ENCODE measurements at places on chromosomes 16 and 17.

- no peak for DNase-seq
These were observed 40.8 kb downstream of the AKAP1 start for GRCh38 chr17:57125866-57126265.

GRCh38 chr17:45828582-45829133 lies 16.0 kb upstream of the SPPL2C start:
- DNase-seq = no peak

- no peak for DNase-seq
These were observed 66.7 kb downstream of the CCDC182 start for GRCh38 chr17:57678393-57678792.

DNA sequence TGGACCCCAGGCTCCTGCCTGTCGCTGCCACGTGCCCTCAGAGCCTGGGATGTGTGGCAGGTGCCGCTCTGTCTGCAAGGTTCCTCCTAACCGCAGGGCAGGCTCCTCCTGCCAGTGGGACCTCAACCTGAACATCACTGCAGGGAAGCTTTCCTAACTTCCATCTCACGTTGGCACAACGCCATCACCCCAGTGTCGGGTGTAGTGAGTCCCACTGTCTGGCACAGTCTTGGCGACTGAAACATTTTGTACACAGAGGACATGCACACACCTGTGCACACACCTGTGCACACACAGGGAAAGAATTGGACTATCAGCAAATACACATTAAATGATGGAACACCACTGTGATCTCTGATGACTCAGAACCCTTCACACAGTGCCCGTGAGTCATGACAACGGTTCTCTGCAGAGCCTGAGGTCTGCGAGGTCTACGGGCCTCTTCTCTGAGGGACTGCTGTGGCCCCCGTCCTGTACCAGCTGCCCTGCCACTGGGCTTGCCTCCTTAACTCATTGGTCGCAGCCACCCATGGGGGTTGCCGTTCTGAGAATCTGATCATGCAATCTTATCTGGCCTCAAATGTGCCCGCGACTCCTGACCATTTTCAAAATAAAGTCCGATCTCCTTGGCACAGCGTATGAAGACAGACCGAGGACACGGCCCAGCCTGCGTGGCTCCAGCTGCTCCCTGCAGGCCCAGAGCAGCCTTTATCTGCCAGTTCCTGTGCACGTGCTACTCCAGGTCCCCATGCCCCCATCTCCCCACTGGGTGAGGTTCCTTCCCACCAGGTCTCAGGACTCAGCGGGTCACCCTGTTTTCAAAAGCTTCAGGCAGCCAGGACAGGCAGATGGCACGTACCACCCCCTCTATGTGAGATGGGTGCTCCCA lies 7.6 kb downstream of the CCDC57 start:
- DNase-seq = no peak

DNA sequence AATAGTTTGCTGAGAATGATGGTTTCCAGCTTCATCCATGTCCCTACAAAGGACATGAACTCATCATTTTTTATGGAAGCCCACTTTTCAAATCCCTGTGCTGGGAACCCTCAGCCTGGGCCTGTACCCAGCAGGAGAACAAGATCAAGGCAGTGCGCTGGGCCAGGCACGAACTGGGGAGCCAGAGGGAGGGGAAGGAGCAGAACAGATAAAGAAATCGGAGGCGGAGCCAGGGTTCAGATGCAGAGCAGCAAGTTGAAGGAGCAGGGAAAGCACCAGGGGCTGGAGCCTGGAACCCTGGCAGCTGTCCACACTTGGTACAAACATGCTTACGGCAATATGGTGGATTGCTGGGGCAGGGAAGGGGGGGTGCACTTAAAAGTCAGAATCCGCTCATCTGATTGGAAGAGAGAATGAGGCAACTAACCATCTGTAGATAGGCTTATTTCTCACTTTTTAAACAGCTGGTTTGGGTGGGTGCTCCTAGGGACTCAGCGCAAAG lies 107.5 kb downstream of the NOG start:
- DNase-seq = no peak

GRCh38 chr16:31080035-31080629 lies 5.9 kb downstream of the ZNF646 start:
- no peak for DNase-seq

DNA sequence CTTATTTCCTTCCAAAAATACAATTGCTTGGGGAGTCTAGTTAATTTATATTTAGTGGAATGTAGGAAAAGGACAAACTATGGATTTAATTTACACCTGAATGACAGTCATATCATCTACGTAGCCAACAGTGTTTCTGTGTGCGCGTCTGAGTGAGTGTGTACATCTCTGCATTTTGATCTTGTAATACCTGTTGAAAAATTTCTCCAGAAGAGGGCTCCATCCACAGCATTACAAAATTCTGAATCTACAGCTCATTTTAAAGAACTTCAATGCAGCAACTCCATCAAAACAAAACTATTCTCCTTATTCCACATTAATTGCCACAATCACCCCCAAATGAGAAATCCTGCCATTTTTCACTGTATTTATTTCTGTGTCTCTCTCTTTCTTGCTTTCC lies 3.9 kb downstream of the CDH13 start:
- DNase-seq = no peak
